ENCODE measurements at places on chromosomes 7 and 10.

GRCh38 chr10:116150606-116151005, 122.4 kb downstream of the GFRA1 start:
- DNase-seq: no peak

DNA sequence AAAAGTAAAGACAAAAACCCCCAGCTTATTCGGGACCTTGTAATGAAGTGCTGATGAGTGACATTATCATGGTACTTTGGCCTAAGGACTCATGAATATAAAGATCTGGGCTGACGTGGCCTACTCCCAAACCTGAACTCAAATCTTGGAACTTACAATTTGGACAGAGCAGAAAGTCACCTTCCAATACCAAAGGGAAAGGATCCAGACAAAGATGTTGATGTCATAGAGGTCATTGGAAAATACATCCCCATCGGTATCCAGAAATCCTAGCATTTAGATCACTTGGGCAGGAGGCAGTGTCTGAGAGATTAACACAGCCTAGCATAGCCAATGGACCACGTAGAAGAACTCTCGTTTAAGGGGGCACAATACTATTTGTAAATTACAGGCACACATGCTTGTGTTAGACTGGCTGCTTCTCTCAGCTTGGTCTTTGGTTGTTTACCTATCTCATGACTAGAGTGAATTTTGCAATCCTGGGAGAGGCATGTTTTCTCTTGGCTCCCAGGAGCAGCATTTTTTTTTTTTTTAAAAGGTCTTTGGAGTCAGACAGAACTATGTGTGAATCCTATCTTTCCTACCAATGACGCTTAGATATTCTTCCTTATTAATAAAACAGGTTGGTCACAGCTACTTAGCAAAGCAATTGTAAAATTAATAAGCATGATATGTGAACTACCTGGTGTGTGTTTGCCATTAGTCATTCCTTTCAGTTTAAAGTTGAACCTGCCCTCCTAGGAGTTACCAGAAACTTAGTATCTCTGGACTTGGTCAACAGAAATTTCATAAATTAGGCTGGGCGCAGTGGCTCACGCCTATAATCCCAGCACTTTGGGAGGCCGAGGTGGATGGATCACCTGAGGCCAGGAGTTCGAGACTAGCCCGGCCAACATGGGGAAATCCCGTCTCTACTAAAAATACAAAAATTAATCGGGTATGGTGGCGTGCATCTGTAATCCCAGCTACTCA, 27.8 kb upstream of the MRPS33 start:
- no peak for DNase-seq

GRCh38 chr7:45919993-45920459, 1.0 kb downstream of the IGFBP3 start:
- no peak for DNase-seq

- DNase-seq: peak; percentile 82
These were observed 8.7 kb upstream of the ASB4 start for GRCh38 chr7:95476904-95477594.

GRCh38 chr10:100183481-100183880, 2.3 kb downstream of the ERLIN1 start:
- DNase-seq: no peak

- no peak for DNase-seq
These were observed 267.8 kb downstream of the WDR37 start for GRCh38 chr10:1323951-1324350.

DNA sequence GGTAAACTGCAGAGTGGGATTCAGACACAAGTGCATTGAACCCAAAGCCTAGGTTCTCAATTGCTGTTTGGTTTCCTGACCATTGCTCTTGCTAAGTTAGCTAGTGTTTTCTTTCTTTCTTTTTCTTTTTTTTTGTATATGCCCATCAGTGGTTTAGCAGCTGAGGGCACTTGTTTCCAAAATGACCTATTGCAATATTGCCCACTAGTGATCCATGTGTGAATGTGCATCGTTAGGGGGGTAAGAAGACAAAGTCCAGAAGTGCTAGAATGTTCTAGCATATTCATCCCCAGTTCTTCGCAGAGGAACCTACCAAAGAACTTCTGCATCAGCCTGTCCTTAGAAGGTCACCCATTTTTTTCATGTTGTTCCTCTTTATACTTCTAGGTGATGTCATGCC, 252.8 kb upstream of the GPR26 start:
- DNase-seq: no peak

GRCh38 chr7:27746978-27747377, 7.0 kb downstream of the TAX1BP1 start:
- DNase-seq: no peak

GRCh38 chr10:71748671-71749191, 24.6 kb downstream of the VSIR start:
- DNase-seq: peak; percentile 71

DNA sequence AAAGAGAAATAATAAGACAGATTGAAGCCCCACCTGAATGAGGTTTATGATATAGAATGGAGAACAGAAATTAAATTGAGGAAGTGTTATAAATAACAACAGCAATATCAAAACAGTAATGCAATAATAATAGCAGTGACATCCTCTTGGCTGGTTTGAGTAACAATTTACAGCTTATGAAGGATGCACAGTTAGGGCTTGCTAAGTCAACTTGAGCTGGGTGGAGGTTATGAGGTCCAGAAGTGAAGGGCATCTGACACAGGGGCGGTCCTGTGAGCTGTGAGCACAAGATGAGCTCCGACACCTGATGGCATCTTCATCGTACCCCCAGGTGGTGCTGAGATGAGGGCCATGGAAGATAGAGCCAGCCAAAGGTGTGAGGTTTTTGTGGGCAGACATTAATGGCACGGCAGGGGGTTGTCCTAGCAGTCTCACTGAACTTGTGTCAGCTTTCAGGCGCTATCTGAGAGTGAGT, 30.5 kb downstream of the ARHGAP22 start:
- DNase-seq: no peak

DNA sequence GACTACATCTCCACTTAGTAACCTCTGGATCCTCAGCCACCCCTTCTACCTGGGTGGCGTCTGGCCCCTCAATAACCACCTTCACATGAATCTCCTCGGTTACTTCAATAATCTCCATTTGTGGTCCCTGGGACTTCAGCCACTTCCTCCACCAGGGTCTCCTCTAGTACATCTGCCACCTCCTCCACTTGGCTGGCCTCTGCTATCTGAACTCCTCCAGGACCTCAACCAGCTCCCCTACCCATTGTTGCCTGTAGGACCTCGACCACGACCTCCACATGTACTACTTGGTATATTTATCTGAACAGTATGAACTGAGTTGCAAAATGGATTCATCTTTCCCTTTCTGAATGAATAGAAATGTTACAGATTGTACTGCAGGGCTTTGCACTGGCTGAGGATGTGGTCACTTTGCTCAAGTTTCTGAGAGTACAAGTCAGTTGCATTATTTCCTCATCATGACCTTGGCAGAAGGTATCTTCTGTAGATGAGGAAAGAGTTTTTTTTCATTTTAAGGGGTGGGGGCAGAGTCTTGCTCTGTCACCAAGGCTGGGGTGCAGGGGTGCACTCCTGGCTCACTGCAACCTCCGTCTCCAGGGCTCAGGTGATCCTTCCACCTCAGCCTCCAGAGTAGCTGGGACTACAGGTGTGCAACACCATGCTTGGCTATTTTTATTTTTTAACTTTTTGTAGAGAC, 36.0 kb downstream of the MAT1A start:
- DNase-seq: no peak

GRCh38 chr7:51592842-51593599, 276.4 kb upstream of the COBL start:
- DNase-seq: no peak

- DNase-seq: no peak
These were observed 40.5 kb downstream of the ADRB1 start for GRCh38 chr10:114084215-114084614.

DNA sequence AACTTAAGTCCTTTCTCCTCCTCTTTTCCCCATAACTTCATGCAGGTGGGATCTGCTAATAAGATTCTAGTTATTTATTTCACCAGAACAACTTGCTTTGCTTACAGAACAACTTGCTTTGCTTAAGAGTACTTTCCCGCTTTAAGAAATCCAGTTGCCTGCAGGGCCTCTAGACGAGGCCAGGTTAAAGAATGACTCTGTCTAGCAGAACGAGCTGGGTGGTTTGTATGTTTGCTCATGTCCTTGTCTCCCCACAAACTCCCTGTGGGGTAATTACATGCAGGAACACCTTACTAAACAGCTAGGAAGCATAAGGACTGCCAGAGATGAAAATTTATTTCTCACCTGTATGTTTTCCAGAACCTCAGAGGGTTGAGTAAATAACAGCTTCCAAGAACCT, 8.8 kb upstream of the FZD8 start:
- DNase-seq: no peak

DNA sequence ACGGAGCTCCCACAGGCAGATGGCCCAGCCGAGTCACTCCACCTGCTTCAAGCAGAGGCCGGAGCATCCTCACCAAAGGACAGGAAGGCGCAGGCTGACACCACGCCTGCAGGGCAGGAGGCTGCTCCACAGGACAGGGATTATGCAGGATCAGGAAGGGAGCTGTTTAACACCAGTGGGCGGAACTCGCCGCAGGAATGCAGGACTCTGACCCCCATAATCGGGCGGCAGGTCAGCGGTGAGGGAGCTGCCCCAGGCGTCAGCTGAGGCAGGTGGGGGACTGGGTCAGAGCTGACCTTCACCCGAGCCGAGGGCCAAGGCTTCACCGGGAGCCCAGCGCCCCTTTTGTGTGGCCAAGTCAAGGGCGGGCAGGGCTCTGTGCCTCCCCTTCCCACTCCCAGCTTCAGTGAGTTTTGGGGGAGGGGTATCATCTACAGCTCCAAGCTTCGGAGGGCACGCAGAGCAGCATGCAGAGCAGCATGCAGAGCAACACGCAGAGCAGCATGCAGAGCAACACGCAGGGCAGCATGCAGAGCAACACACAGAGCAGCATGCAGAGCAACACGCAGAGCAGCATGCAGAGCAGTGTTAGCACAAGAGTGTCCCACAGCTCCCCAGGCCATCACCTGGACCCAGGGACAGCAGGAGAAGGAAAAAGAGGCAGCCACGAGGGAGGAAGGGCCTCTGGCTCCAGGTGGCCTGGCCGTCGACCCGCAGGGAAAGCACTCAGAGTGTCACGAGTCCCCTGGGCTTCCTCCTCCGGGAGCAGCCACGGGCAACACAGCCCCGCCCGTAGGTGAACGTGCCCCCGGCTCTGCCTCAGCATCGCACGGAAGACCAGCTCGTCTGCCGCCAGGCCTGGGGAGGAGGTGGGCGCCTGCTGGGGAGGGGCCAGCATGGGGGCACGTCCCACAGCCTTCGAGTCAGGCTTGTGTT, 151.7 kb upstream of the PPP2R2D start:
- no peak for DNase-seq

- DNase-seq: no peak
These were observed 304.5 kb downstream of the WDR37 start for GRCh38 chr10:1360558-1361164.

DNA sequence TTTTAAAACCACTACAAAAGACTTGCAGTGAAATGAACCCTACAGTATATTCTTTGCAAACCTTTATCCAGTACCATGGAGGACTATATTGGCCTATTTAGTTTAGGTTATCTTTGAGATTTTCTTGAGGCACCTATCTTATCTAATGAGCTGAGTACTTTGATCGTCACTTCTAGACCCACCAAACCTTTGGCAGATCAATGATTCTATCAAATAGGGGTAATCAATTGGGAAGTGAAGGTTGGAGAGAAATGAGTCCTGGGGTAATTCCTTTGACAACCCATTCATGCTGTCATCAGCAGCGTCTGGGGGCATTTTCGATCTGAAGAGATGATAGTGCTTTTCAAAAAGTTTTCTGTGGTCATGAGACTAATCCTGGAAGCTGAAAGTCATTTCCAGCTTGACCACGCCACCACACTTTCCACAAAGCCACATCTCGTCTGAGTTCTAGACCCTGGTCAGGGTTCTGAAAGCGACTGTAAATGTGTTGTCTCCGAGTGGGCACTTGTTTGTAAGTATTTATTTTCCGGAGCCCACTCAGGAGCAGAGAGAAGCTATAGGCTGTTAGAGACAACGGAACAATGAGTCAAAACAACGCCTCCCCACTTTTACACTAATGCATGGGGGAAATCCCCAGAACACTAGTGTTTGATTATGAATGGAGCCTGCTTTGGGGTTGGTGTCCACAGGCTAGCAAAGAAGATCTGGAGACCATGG, 4.8 kb downstream of the EGR2 start:
- no peak for DNase-seq

DNA sequence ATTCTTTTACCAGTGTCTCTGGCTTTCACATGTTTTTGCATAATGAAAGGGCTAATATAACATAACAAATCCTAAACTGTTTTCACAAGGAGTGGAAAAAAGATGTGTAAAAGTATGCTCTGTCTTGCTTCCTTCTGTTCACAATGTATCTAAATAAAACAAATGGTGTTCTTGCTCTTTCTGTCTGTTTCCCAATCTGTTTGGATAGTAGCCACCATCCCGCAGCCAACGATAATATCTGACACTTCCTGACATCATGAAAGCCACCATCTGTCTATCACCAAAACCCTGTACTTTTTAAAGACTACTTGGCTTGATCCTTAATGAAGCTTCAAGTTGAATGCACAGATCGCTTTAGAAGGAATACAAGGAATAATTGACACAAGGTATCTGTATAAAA, 246.2 kb downstream of the ETV1 start:
- DNase-seq: no peak

GRCh38 chr7:21370283-21370982, 57.5 kb upstream of the SP4 start:
- no peak for DNase-seq

DNA sequence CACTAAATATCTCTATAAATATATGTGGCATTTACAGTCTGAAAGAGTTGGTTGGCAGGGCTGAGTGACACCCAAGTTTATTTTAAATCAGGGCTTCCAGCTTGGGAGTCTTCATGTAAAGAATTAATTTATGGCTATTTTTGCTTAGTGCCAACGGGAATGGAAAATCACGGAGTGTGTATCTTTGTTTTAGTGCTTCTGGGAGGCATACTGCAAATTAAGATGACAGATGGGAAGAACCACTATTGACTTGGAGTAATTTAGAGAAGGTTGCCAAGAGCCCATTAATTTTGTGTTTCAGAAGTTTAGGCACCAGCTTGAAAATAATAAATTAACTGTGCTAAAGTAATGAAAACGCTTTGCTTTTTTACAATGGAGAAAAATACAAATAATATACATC, 135.2 kb downstream of the GPR37 start:
- no peak for DNase-seq
